ENCODE measurements at places on chromosomes 11 and 22. TPM values are rescaled to one million over a fixed set of nuclear protein-coding genes. Genes with fewer than 3 reads are reported as not detected.

Gene IL10RA
- total RNA-seq: 86.6 TPM

Gene KCNQ1OT1
- 0.59 TPM for total RNA-seq

DNA sequence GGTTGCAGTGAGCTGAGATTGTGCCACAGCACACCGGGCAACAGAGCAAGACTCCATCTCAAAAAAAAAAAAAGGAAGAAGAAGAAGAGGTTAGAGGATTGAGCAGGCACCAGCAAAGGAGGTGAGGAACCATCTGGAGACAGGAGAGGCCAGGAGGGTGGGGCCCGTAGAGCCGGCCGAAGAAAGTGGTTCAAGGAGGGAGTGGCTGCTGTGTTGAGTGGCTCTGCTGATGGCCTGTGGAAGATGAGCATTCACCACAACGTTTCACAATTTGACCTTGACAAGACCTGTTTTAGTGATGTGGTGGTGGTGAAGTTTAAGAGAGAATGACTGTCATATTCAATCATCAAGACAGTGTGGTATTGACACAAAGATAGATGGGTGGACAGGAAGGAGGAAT, 6.8 kb upstream of the CTSD start:
- H3K27me3 ChIP-seq: peaks cover 5% of the 10 kb centered on the region
- no peaks in the 10 kb centered on the region for H3K36me3 ChIP-seq
- H3K4me1 ChIP-seq: peaks cover 21% of the 10 kb centered on the region
- H3K4me3 ChIP-seq: no peak overlapping the region
- DNase-seq: no peak
- H3K27ac ChIP-seq: no peak overlapping the region

GRCh38 chr22:19430890-19431541, 517 bp downstream of the HIRA start:
- peak overlapping the region; percentile 91 for H3K27ac ChIP-seq
- H3K4me1 ChIP-seq: peaks cover 45% of the 10 kb centered on the region
- peak; percentile 78 for DNase-seq
- peaks cover 37% of the 10 kb centered on the region for H3K36me3 ChIP-seq
- no peaks in the 10 kb centered on the region for H3K27me3 ChIP-seq

DNA sequence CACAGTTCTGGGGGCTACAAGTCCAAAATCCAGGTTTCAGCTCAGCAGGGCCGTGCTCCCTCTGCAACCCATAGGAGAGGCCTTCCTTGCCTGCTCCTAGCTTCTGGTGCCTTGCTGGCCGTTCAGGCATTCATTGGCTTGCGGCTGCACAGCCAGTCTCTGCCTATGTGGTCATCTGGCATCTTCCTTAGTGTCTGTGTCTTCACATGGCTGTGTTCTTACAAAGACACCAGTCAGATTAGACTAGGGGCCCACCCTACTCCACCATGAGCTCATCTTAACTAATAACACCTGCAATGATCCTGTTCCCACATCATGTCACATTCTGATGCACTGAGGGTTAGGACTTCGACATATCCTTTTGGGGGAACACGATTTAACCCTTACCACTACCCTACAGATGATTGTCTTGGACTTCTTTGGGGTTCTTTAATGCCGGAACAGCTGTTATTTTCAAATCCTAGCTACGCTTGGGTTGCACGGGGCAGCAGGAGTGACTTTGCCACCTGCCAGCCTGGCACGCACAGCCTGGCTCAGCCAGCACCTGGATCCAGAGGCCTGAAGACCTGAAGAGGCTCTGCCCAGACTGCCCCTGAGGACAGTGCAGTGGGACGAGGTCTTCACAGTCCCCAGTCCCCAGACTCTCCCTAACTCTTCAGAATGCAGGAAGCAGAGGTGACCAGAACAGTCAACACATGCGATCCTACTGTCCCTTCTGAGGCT, 7.7 kb upstream of the NEAT1 start:
- peaks cover 37% of the 10 kb centered on the region for H3K4me1 ChIP-seq
- H3K36me3 ChIP-seq: peaks cover 17% of the 10 kb centered on the region
- H3K27ac ChIP-seq: peak overlapping the region; percentile 9
- no peak for DNase-seq
- no peaks in the 10 kb centered on the region for H3K27me3 ChIP-seq
- H3K4me3 ChIP-seq: no peak overlapping the region

Measured in activated CD4-positive, alpha-beta T cell treated with anti-CD3 and anti-CD28 coated beads, Interleukin-2, amount 10 ng/mL, durations not matched to agents 24 days and 14 days (primary cell).